ENCODE measurements at places on chromosomes 13 and 19.

- DNase-seq, result no peak
These were observed 32.2 kb upstream of the MBNL2 start for GRCh38 chr13:97189928-97190327.

DNA sequence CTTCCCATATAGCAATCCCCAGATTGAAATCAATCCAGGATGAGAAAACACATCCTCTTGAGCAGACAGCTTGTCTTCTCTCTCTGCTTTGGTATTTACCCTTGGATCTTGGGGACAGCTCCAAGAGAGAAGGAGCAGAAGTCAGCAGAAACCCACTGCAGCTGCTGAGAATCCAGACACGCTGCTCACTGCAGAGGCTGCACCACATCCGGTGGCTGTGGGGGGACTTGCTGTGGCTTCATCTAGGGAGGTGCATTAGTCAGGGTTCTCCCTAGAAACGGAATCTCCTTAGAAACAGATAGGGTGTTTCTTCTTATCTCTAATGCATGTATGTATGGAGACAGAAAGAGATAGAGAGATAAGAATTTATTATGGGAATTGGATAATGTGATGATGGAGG is 2.7 kb downstream of the CYP4F12 start:
- no peak for DNase-seq

GRCh38 chr13:113283904-113284303 is 13.1 kb upstream of the LAMP1 start:
- no peak for DNase-seq

GRCh38 chr13:58858870-58859371 is 1227.4 kb downstream of the PCDH17 start:
- no peak for DNase-seq

DNA sequence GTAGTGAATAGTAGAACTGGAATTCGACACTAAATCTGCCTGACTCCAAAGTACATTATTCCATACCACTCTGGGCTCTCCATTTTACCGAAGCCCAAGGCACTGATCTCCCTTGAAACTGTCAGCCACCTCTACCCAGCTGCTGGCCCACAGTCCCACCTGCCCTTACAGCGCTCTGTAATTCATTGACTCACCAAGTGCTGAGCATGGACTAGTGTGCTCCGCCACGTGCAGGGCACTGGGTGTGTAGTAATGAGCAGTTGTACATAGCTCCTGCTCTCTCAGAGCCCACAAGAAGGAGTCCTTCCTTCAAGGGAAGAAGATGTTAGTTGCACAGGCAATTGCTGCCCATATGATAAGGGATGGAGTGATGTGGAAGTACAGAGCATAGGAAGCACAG is 76.6 kb upstream of the SIAH3 start:
- DNase-seq, result no peak

GRCh38 chr19:55623561-55623960 is 805 bp downstream of the ZNF784 start:
- DNase-seq, result no peak

DNA sequence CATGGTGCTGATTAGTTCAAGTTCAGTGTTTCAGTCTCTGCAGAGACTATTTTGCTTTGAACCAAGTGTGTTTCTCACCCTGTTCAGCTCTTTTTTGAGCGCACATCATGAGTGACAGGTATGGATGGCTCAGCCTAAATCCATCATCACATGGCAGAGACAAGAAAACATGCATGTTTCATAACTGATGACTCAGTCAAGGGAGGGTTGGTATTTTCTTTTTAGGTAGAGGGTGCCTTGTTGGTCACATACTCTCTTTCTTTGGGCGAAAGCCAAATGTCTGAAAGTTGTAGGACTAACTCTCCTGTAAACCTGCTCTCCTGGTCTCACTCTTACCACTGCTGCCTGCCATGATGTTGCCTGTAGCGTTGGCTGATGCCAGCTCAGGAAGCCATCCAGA is 48.1 kb upstream of the RAP2A start:
- DNase-seq, result no peak

- DNase-seq, result no peak
These were observed 3.7 kb upstream of the ZNRF4 start for GRCh38 chr19:5451494-5451893.

DNA sequence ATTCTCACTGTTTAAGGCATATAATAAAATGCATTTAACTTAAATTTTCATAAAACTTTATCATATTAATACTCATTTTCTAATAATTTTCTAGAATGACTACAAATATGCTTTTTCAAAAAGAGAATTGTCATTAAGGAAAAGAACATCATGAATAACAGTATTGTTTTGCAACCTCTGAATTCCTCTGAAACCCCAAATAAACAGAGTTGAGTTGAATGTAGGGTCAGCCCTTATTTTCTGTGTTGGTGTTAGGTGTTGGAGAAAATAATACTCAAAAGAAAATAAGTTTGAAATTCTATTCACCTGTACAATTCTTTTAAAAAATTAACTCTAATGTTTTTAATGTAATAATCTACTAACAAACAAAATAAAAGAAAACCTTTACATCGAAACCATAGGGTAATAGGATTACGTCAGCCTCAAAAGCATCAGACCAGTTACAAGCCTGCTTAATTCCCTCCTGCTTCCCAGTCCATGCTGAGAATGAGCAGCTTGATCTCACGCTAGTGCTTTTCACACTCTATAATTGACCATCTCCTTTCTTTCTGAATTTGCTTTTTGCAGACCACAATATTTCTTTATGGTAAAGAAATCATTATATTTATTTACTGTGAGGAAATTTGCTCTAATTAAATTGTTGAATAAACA is 160.9 kb downstream of the PCDH9 start:
- no peak for DNase-seq

- no peak for DNase-seq
These were observed 51.4 kb downstream of the NBEA start for GRCh38 chr13:34993470-34993869.

DNA sequence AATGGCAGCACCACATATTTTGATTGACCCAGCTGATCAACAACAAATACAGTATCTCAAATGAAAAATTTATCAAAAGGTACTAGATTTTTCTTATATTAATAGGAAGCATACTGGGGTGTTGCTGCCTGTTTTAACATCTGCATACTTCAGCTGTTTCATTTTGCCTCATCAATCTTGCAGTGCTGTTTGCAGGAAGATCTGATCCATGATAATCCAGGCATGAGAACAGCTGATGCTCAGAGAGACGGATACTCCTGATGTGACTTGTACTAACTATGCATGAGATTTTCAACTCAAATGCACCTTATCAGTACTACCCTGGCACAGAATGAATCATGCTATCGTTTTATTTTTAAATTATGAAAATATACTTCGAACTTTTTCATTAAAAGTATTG is 2136.8 kb downstream of the PCDH9 start:
- no peak for DNase-seq

DNA sequence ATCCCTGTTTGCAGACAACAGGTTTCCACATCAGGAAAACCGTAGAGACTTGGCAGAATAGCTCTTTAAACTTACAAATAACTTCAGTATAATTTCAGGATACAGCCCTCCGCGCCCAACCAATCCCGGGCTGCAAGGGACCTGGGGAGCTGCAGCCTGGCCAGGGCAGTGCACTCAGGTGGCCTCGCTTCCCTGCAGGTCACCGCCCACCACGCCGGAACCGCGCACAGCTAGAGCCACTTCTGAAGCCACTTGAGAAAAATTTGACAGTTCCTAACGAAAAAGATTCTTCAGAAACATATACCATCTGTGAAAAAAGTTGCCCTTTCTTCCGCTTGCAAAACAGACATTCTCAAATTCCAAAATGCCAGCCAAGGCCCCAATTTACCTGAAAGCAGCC is 11.1 kb downstream of the ZNF91 start:
- no peak for DNase-seq

DNA sequence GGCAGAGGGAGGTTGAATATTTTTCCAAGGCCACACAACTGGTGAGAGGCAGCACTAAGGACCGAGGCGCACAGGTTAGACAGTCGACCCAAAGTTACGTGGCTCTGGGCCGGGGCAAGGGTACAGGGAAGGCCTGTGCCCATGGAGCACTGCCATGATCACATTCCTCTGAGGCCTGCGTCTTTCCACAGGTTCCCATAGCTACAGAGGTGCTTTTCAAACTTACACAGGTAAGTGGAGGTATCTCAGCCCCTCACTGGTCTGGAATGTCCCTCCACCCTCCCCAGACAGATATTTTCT is 814 bp downstream of the ZNF211 start:
- no peak for DNase-seq

GRCh38 chr19:17136021-17136420 is 60.4 kb downstream of the MYO9B start:
- no peak for DNase-seq

DNA sequence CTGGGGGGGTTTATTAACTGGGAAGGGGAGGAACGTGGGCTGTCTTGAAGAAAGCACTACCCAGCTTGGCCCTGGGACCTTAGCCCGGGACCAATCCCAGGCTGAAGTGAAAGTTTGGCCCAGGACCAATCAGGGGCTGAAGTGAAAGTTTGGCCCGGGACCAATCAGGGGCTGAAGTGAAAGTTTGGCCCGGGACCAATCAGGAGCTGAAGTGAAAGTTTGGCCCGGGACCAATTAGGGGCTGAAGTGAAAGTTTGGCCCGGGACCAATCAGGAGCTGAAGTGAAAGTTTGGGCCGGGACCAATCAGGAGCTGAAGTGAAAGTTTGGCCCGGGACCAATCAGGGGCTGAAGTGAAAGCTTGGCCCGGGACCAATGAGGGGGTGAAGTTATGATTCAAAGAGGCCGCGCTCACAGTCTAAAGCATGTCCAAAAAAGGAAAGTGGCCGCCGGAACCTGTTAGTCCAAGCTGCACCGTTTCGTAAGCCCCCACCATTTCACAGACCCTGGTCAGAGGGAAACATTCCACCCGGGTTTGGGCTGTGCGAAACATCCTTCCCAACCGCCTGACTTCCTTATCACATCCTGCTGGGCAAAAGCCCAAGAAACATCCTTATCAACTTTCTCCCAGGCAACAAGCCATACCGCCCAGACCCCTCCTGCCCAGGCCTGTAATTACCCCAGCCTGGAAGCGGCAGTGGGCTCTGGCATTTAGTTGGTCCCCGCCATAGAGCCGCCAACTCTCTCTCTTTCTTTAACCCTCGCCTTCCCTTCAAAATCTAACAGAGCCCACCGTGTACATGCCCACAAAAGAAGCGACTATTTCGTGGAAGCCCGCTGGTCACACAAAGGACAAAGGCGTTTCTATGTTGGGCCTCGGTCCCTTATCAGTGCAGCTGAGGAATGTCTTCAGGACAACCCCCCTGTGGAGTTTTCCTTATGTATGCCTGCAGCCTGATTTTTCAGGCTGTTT is 1.1 kb downstream of the ZNF850 start:
- DNase-seq, result no peak

- DNase-seq, result no peak
These were observed 360 bp downstream of the DDX39A start for GRCh38 chr19:14418856-14419105.

- DNase-seq, result no peak
These were observed 1141.8 kb downstream of the PCDH17 start for GRCh38 chr13:58773280-58773859.

GRCh38 chr13:98327371-98328270 is 150.6 kb upstream of the RNF113B start:
- no peak for DNase-seq

DNA sequence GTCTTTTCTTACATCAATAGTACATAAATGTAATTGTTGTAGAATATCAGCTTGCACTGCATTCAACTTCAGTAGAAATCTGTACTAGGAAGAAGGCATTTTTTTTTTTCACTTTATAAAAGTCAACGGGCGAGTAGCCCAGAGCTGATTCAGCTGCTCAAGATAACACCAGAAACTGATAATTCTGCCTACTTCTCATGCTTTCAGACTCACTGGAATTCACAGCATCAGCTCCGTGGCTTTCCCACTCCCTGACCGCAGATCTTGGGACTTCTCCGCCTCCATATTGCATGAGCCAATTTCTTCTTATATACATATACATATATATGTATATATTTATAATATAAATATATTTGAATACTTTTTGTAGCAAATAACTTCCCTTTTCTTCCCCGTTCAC is 263.1 kb upstream of the RXFP2 start:
- DNase-seq, result no peak

- DNase-seq, result no peak
These were observed 28.4 kb downstream of the ZNF844 start for GRCh38 chr19:12092956-12093355.

DNA sequence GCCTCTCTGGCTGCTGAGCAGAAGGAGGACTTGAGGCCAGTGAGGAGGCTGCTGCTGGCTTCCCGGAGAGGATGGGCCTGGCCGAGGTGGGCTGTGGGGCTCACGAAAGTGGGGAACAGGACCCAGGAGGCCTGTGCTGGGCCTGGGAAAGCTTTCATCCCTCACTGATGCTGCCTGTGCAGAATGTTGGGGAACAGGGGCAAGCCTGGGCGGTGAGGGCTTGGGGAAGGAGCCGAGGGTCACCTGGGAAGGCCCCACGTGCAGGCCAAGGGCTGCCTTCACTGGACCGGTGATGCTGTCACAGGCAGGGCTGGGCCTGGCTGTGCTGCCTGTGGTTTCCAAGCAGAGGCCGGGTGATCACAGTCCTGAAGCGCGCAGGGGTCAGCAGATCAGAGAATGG is 9.4 kb downstream of the AP1M1 start:
- DNase-seq, result no peak

DNA sequence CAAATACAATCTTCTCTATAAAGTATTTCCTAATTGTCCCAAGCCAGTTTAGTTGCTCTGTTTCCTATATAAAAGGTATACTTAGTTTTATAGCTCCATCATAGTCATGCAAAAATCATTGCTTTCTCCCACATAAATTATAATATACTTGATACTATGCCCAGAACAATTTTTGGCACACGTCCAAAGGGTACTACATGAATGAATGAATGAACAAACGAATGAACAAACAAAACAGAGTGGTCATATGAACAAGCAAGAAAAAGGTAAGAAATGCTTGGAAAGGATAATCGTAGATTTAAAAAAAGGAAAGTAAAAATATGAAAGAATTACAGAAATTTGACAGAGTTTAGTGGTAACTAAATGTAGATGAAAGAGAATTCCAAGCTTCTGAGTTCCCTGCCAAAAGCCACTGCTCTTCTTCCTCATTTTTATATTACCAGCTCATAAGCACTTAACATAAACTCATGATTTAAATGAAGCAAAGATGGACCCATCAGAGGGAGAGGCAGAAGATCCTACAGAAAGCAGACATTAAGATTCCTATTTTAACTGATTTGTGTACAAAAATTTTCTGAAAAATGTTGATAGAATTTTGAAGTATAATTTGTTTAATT is 123.2 kb downstream of the ENOX1 start:
- no peak for DNase-seq

GRCh38 chr13:51213173-51213728 is 8.9 kb upstream of the FAM124A start:
- DNase-seq, result no peak
